ENCODE measurements at places on chromosomes 3 and 15.
A peak's percentile ranks its signal among the peaks of the same experiment; 100 is the strongest.

DNA sequence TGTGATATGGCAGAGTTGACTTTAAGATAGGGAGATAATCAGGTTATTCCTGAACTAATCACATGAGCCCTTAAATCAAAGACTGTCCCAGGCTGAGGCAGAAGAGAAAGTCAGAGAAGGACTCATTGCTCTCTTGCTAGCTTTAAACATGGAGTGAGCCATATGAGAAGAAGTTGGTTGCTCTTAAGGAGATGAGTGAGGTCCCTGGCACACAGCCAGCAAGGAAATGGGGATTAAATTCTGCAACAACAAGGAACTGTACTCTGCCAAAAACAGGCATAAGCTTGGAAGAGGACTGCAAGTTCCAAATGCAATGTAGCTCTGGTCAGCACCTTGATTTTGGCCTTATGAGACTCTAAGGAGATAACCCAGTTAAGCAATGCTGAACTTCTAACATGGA lies 457.0 kb downstream of the PLOD2 start:
- no peak for DNase-seq

DNA sequence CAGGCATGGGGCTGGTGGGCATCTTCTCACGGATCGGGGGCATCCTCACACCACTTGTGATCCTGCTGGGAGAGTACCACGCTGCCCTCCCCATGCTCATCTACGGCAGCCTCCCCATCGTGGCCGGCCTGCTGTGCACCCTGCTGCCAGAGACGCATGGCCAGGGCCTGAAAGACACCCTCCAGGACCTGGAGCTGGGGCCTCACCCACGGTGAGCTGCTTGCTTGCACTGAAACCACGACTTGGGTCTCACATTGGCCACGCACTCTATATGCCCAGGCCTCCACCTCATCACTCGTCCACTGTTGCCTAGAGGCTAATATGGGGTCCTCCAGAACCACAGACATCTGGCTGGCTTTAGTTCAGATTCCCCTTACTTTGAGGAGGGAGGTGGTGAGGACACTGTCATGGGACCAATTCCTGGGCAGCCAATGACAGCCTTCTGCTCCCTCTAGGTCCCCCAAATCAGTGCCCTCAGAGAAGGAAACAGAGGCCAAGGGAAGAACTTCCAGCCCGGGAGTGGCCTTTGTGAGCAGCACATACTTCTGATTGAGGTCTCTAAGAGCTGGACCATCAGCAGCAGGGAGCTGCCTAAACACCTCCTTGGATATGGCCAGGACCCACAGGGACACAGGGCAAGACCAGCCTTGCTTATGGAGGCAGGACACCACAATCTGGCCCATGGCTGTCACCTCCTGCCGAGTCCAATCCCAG lies 5.0 kb upstream of the SLC22A14 start:
- no peak for DNase-seq

GRCh38 chr15:80712956-80713355 lies 17.8 kb downstream of the ABHD17C start:
- no peak for DNase-seq

DNA sequence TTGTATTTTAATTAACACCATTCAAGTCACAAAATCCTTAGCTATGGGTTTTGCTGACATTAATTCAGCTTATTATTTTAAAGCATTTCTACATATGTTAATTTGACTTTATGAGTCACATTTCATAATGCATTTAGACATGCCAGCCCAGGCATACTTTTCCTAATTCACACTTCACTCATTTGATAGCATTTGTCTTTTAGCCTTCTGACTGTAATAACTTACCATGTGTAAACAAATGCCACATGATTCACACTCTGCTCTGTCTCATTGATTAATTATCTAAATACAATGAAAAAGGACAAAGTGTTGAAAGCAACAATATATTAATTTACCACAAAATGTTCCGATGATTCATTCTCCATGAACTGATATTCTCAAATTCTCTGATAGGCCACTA lies 927.8 kb upstream of the EPHA6 start:
- DNase-seq = no peak

GRCh38 chr15:39443659-39444219 lies 137.1 kb upstream of the THBS1 start:
- no peak for DNase-seq

DNA sequence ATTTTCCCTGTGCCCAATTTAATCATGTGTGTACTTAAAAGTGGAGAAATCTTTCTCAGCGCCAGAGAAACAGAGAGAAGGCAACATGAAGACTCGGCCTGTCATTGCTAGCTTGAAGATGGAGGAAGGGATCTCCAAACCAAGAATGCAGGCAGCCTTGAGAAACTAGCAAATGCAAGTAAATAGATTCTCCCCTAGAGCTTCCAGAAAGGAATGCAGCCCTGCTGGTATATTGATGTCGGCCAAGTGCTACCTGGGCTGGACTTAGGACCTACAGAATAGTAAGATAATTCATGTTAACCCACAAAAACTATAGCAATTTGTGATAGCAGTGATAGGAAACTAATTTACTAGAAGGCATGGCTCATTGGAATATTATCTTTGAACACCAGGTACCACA lies 150.9 kb upstream of the ABI3BP start:
- DNase-seq = no peak

- no peak for DNase-seq
Measured at GRCh38 chr3:132871956-132872355, 149.7 kb upstream of the NPHP3 start.

DNA sequence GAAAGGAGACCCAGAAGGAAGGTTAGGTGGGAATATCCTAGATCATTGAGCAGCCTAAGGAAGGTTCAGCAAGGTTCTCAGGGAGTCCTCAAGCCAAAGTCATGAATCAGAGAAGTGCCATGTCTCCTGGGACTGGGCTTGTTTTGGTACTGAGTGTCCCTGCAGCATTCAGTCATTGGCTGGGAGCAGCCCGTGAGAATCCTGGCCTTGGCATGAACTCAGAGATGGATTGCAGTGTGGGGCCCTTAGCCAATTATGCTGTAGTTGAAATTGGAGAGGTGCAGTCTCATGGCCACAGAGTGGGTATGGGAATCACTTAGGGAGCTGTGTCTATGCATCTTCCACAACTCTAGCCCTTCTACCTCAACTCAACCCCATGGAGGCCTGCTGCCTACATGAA lies 17.0 kb upstream of the PPM1L start:
- no peak for DNase-seq

- no peak for DNase-seq
Measured at GRCh38 chr3:8604006-8604405, 40.6 kb downstream of the SSUH2 start.

DNA sequence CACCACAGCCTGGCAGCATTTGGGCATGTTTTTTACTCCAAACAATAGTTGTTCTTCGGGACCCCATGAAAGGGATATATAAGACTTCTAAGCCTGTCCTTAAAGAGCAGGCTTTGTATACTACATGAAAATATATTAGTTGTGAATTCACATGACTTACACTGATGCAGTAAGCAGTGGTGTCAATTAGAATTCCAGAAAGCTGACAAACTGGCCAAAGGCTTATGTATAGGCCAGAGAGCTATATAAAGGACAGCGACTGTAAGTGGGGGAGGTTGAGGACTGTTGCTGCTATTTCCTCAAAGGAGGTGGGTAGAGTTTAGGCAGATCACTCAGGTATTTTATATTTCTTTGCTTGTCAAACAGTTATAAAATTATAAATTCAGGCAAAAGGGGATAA lies 24.8 kb downstream of the KPNA4 start:
- DNase-seq = no peak

DNA sequence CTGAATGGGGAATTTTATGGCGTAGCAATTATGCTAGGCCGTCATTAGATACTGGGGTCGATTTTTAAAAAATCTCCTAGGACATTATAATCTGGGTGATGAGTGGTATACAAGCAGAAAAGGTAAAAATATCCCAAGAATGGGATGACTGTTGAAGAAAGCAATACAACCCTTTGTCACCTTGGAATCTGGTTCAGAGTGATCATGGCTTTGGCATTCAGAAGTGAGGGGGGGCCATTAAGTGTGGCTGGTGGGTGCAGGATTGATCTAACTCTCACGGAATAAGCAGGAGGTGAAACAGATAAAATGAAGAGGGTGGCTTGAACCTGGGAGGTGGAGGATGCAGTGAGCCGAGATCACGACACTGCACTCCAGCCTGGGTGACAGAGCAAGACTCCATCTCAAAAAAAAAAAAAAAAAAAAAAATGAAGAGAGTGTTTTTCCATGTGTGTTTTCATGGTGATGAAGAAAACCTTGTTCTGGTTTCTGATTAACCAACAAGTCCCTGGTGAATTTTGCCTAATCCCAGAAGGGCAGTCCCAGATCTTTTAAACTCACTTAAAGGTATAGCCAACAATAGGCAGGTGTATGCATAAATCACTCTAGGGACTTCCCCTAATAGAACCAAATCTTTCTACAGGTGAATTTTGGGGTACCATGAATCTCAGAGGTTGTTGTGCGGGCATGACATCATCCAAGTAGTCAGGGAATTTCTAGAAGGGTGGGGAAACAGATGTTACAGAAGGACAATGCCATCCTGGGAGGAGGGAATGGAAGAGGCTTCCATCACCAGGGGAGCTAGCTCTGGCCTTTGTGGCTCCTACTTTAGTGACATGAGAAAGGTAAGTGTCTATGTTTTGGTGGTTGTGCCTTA lies 3.1 kb upstream of the RAD54L2 start:
- no peak for DNase-seq

DNA sequence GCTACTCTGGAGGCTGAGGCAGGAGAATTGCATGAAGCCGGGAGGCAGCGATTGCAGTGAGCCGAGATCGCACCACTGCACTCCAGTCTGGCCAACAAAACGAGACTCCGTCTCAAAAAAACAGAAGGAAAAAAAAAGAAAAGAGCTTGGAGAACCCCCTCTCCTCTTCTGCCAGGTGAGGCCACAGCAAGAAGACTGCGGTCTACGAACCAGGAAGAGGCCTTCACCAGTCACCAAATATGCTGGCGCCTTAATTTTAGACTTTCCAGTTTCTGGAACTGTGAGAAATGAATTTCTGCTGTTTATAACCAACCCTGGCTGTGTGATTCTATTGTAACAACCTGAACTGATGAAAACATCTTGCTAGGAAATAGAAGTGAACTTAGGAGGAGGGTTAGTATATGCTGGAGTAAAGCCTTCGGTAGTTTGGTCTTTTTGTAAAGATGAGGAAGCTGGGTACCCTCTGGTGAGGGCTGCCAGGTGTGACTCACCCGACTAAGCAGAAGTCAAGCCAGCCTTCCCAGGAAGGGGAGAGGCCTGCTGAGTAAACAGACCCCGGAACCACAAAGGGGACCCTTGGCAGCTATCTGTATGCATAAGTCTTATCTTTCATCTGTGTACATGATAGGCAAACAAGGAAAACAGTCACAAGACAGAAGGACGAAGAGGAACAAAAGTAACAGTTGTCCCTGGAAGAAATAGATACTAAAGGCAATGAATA lies 78.7 kb downstream of the KLF13 start:
- DNase-seq = peak; percentile 57

GRCh38 chr15:75840659-75841058 lies 2.6 kb upstream of the UBE2Q2 start:
- DNase-seq = no peak

GRCh38 chr3:129233538-129233937 lies 15.9 kb upstream of the COPG1 start:
- DNase-seq = peak; percentile 94

DNA sequence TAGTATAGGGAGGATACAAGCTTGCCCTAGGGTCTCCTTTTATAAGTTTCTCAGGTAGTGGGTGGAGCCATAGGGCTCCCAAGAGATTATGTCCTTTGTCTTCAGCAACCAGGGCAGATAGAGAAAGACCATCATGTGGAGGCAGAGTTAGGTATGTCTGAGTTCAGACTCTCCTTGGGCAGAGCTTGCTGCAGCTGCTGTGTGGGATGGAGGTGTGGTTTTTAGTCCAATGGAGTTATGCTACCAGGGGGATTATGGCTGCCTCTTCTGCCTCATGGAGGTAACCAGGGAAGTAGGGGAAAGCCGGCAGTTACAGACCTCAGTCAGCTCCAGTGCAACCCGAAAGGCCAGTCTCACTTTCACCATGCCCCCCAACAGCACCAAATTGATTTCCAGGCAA lies 220.5 kb downstream of the NECTIN3 start:
- DNase-seq = no peak

DNA sequence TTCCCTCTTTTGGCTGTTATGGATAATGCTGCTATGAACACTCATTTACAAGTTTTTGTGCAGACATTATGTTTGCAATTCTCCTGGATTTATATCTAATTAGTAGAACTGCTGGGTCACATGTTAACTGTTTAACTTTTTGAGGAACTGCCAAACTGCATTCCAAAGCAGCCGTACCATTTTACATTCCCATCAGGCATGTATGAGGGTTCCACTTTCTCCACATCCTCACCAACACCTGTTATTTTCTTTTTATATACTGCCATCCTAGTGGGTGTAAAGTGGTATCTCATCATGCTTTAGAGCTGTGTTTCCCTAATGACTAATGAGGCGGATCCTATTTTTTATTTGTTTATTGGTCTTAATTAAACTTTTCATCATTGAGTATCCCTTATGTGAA lies 9.2 kb downstream of the KPNA4 start:
- DNase-seq = no peak

GRCh38 chr3:164351131-164351530 lies 727.2 kb downstream of the SI start:
- no peak for DNase-seq

DNA sequence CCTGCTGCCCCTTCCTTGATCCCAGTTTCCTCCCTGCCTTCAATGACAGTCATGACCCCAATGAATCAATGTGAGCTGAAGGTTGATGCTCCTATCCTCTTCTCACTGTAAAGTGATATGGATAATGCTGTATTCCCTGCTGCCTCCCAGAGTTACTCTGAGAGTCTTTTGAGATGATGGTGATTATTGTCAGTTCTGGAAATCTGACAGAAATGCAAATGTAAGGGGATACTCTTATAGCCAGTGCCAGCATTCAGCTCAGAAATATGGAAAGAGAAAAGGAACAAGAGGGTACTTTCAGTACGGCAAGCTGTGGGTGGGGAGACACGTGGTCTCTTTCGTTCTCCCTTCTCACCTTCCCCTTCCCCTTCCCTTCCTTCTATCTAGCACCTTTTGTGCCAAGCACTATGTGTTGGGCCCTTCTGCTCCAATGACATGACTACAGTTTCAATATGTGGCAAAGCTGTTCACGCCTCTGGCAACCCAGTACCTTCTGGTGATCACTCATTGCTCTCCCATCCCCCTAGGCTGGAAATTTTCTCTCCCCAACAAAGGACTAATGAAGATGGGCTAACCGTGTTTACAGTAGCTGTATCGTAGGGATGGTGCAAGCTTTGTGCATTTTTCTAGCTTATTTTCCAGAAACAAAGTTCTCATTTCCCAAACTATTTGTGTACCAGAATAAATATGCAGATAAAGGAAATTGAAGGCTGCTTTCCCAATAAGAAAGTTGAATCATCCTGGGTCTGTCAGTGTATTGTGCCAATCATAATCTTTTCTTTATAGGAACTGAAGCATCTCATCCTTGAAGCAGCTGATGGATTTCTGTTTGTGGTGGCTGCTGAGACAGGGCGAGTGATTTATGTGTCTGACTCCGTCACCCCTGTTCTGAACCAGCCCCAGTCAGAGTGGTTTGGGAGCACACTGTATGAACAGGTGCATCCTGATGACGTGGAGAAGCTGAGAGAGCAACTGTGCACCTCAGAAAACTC lies 70.3 kb downstream of the ARNT2 start:
- peak; percentile 37 for DNase-seq

Measured in suppressor macrophage (primary cell).